ENCODE measurements at places on chromosomes 4 and X.
A peak's percentile ranks its signal among the peaks of the same experiment; 100 is the strongest.

- no peak for DNase-seq
These were observed 31.4 kb downstream of the VCX2 start for GRCh38 chrX:8139716-8140115.

GRCh38 chr4:39043861-39044363 lies 11.7 kb upstream of the TMEM156 start:
- no peak for DNase-seq

GRCh38 chr4:41590591-41590990 lies 52.6 kb downstream of the LIMCH1 start:
- DNase-seq, result no peak

DNA sequence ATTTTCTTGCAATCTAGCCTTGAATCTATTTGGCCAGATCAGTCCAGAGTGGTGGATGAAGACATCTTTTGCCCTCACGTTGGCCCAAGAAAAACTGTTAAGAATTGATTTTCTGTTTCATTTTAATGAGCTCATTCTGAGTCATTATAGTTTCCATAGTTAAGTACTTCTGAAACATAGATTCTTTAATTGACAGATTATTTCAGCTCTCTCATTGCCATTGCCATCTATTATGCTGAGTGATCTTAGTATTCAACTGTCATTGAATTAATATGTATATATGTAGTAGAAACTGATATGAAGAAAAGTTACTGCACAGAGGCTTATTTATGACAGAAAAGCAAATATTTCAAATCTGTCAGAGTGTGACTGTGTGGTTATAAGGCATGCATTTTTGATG lies 45.5 kb upstream of the PPP1R2C start:
- no peak for DNase-seq

DNA sequence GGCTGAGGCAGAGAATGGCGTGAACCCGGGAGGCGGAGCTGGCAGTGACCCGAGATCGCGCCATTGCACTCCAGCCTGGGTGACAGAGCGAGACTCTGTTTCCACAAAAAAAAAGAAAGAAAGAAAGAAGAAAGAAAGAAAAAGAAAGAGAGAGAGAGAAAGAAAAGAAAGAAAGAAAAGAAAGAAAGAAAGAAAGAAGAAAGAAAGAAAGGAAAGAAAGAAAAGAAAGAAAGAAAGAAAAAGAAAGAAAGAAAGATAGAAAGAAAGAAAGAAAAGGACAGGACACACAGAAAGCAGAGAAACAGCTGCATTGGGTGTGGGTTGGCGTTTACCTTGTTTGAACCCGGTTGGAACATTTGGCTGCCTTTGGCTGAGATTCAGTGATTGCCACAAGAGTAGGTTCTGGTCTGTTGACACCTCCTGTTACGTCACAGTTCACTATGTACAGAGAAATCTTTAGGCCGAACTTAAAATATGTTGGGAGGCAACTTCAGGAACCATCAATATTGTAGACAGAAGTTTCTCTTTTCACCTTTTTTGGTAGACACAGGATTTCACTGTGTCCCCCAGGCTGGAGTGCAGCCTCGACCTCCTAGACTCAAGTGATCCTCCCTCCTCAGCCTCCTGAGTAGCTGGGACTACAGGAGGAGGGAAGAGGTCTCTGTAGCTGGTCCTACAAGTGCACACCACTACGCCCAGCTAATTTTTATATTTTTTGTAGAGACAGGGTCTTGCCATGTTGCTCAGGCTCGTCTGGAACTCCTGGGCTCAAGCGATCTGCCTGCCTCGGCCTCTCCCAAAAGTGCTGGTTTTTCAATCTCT lies 16.3 kb upstream of the PLCXD1 start:
- DNase-seq, result no peak

- DNase-seq, result no peak
These were observed 30.9 kb downstream of the FAM9C start for GRCh38 chrX:13013363-13014110.

GRCh38 chrX:105999294-105999693 lies 39.2 kb downstream of the SERPINA7 start:
- DNase-seq, result no peak

DNA sequence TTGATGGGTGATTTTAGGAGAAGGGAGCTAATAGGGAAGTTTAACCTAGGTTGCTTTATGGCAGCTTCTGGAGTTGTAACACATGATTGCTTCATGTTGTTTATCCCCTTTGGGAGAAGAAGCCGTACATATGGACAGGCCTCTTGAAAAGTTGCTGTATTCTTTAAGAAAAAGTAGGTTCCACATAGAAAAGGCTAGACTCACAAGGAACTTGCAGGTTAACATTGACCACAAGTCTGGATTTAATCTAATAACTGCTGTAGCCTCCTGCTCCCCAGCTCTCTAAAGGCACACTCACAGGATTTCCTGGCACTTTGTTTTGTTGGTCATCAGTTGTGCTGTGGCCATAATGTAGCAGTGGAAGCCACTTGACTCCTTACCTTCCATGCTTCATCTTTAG lies 19.7 kb downstream of the FNIP2 start:
- DNase-seq, result no peak

GRCh38 chr4:54898056-54898562 lies 227.3 kb downstream of the KDR start:
- no peak for DNase-seq

DNA sequence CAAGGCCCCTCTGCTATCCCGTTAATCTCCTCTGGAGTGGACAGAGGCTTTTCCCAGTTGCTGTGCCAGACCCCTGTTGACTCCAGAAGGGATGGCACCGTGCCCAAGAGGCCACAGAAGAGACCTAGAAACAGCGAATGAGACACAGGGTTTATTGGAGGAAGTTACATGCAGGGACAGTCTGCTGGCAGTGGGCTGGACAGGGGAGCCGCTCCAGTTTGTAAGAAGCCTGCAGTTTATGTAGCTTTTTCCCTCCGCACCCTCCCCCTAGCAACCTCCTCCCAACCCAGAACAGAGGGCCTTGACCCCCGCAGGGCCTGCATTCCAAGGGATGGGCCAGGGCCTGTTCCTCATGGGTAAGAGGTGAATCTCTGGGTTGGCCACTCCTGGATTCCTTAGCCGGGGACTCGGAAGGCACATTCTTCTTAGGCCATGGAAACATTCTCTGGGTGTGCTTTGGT lies 216.8 kb upstream of the PSAPL1 start:
- DNase-seq, result no peak

DNA sequence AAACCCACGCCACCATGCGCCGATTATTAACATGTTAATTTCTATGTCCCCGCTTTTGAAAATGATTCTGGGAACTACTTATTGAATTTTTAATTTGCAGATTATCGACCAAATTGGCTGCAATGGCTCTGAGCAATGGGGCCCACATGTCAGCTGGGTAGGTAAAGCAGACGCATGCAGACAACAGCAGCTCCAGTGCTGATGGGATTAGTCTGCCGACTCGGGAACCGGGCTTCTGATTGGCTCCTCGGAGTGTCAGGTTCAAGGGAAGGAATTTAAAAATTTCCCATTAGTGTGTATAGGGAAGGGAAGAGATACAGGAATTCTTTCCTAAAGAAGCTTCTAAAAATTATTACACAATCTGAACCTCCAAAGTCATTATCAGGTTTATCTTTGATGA lies 77.4 kb upstream of the PPARGC1A start:
- no peak for DNase-seq

DNA sequence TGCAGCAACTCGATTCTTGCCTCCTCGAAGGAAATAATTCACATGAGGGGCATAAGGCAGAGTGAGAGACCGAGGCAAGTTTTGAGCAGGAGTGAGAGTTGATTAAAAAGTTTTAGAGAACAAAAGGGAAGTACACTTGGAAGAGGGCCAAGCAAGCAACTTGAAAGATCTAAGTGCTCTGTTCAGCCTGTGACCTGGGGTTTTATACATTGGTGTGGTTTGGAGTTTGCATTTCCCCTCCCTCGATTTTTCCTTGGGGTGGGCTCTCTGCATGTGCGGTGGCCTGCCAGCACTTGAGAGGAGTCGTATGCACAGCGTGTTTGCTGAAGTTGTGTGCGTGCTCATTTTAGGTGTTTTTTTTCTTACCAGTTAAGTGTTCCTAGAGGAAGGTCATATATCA lies 356.4 kb downstream of the KLHL4 start:
- no peak for DNase-seq

- no peak for DNase-seq
These were observed 46.6 kb upstream of the PRRG1 start for GRCh38 chrX:37302569-37302968.

DNA sequence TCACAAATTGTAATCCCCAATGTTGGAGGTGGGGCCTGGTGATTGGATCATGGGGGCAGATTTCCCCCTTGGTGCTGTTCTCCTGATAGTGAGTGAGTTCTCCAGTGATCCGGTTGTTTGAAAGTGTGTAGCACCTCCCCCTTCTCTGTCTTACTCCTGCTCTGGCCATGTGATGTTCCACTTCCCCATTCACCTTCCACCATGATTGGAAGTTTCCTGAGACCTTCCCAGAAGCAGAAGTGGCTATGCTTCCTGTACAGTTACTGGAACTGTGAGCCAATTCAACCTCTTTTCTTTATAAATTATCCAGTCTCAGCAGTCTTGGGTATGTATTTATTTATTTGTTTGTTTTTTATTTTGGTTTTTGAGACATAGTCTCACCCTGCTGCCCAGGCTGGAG lies 143.2 kb downstream of the CPE start:
- no peak for DNase-seq

GRCh38 chr4:33649015-33649414 lies 2595.3 kb downstream of the ARAP2 start:
- DNase-seq, result no peak

DNA sequence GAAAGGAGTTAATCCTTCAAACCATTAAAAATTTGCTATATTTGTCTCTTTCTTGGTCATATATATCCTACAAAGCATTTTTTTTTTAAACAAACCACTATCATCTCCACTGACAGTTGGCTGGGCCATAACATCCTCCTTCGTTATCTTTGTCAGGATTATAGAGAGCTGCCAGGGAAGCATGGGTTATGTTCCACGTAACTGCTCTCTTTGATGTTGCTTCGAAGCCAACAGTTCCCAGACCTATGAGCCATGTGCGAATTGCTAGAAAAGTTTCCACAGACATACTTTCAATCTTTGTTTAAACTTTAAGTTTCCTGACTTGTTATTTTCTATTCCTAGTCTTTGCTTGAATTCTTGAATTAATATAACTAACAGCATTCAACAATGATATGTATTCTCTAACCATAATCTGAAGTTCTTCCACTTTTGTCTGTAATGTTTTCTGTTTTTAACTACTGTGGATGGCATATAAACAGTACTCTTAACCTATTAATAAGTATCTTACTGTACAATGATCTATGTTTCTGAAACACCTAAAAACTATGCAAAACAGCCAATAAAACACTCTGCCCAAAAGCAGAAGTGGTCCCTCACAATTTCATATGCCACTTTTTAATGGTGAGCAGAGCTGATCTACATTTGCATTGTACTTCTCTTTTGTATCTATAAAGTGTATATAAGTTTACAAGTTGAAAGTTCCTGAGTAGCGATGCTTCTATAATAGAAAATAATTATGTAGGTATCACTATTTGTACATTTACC lies 37.9 kb downstream of the EREG start:
- DNase-seq, result no peak

DNA sequence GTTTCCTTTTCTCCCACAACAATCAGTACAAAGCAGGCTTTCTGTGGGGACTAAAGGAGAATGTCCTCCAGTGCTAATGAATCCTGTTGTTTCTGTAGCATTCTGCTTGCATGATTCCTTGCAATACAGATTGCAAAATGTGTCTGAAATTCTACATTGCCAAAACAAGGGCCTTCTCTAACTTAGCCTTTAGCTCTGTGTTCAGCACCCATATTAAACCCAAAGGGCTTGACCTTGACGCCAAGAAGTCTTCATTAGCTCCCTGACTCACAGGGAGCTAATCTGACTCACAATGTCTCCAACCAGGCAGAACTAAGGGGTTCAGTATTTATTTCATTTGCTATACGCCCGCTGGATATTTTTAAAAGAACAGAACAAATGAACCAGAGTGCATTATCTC lies 241.4 kb upstream of the CLNK start:
- DNase-seq, result no peak

- DNase-seq, result peak; percentile 40
These were observed 689 bp upstream of the OGT start for GRCh38 chrX:71532078-71532752.

DNA sequence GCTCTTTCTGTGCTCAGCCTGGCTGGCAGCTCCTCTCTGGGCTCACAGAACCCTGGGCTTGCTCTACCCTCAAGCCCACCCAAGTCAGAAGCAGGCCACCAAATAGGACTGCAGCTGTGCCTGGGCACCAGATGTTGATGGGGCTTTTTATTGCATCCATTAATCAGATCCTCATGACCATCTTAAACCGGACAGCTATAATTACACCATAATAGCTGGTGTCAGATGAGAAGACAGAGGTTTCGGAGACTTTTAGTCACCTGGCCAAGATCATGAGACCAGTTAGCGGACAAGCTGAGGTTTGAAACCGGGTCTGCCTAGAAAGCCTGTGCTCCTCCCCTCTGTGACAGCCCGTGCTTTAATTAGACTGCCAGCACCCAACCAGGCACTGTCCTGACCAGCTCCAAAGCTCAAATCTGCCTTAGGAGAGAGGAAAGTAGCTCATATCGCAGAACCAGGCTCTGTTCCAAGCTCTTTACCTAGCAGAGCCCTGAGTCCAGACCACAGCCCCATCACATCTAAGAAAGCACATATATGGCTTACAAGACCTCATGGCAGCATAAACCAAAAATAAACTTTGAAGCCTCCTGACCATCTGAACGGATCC lies 88.9 kb downstream of the JAKMIP1 start:
- DNase-seq, result no peak

DNA sequence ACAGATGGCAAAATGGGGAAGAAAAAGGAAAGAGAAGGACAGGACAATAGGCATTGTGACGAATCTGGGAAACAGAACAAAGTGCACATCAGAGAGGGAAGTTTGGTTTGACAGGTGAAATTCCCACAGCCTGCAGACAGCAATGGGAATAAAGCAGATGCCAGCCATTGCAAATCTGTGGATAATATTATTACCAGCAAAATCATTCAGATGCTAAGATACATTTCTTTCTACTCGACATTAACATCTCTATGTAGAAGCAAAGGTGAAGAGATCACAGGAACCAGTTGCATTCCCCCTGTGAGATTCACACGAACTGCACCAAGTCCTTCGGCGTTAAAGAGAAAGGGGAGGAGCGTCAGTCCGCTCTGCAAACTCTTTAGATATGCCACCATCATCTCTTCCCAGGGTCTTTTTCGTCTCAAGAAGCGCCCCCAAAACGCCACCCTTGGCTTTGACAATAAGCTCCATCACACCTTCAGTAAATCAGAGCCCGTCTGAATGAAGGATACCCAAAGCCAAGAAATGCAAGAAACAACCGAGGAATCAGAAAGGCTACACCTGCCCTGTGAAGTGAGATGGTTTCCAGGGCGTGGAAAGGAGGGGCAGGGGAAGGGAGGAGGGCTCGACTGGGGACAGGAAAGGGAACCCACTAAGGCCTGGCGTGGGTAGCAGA lies 1.9 kb downstream of the NEUROG2 start:
- DNase-seq, result no peak

GRCh38 chrX:64427281-64427680 lies 32.0 kb upstream of the MTMR8 start:
- no peak for DNase-seq

All from stimulated activated CD4-positive, alpha-beta T cell treated with anti-CD3 and anti-CD28 coated beads, TNF-alpha, amount 100 ng/mL, for 1 hour (primary cell).